ENCODE measurements at places on chromosomes 11 and 22. TPM values are rescaled to one million over a fixed set of nuclear protein-coding genes. Genes with fewer than 3 reads are reported as not detected.

- ATAC-seq = peak; percentile 7
These were observed 2.2 kb upstream of the CD151 start for GRCh38 chr11:830295-831117.

DNA sequence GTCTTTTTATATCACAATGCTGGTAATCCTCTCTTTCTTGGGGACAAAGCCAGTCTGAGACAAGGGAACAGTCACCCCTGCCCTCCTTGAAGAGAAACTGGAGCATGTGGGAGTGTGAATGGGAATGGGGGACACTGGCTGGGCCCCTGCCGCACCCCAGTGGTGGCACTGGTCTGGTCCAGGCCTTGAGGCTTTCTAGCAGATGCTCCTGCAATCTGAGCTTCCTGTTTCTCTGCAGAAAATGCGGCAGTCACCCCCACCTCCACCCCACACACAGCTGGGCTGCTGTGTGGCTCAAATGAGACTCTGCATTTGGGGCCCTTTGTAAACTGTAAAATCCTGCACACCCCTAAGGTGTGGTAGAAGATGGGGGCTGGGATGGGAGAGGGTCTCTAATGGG lies 6.6 kb upstream of the MARK2 start:
- no peak for ATAC-seq

DNA sequence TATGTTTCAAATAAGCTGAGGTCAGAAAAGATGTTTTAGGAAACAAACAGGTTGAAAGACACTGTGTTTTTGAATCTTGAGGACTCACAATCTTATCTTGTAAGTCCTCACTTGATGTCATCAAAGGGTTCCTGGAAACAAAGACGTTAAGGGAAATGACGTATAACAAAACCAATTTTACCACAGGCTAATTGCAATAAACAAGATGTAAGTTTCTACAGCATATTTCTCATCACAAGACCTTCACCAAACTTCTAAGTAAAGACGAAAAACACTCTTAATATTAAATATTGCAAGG lies 433.5 kb upstream of the FAT3 start:
- ATAC-seq = no peak

- no peak for ATAC-seq
These were observed 404.3 kb upstream of the TENM4 start for GRCh38 chr11:79845002-79845709.

DNA sequence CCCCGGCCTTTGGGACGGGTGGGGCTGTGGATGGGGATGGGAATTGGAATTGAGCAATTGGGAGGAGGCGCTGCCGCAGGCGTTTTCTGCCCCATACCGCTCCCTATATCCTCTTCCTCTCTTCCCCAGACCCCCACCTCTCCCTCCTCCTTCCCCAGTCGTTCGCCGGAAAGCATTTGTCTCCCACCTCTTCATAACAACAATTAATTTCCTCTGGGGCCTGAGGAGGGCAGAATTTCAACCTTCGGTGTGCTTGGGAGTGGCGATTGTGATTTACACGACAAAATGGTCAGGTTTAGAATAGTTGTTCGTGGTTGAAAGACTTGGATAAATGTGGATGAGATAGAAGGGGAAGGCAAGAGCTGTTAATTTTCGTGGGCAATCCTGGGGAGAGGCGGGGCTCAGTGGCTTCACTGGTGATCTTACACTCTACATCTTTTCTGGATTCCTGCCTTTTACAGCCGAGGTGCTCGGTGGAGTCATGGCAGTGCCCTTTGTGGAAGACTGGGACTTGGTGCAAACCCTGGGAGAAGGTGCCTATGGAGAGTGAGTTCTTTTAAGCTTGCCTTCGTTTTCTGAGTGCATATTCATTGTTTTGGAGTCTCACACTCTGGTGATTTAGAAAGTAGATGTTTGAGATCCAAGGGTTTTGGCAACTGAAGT lies 1.5 kb downstream of the CHEK1 start:
- peak; percentile 15 for ATAC-seq

DNA sequence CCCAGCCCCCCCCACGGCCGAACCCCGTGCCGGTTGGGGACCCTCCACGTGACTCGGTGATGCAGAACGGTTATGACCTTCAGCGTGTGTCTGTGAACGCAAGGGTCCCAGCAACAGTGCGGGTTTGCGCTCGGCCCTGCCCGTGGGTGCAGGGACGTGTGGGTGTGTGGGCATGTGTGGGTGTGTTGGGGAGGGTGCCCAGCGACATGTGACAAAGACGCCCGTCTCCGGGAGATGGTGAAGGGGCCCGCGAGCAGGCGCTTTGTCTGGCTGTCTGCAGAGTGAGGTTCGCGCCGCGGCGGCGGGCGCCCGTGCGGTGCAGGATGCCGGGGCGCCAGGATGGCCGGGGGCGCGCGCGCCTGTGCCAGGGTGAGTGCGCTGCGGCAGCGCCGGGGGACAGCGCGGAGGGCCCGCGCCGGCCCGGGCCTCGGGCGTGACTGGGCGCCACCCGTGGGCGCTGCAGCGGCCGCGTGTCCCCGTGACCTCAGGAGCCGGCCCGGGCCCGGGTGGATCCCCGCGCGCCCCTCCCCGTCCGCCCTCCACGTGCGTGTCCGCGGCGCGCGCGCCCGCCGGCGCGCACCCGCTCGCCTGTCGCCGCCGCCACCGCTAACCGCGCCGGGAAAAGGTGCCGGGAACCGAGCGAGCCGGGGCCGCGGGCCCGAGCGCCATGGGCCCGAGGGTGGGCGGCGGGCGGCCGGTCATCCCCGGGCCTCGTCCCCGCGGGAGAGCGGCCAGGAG lies at the start of gene LRFN4:
LRFN4 (plus strand) TSS at position 569 of the 738 bp plus-strand sequence. CDS start 681 bp downstream, outside the sequence.
- ATAC-seq = peak; percentile 41

GRCh38 chr11:12556155-12556554 lies 118.1 kb upstream of the TEAD1 start:
- ATAC-seq = no peak

- ATAC-seq = no peak
These were observed 846.2 kb upstream of the API5 start for GRCh38 chr11:42465623-42466022.

- peak; percentile 19 for ATAC-seq
These were observed 603 bp downstream of the ESRRA start for GRCh38 chr11:64305691-64306562.

- ATAC-seq = no peak
These were observed 56.7 kb downstream of the PHF21B start for GRCh38 chr22:44952863-44953746.

- ATAC-seq = no peak
These were observed 1.8 kb downstream of the ZNF280B start for GRCh38 chr22:22506736-22507135.

Gene MAP6
- total RNA-seq = 0.32 TPM

DNA sequence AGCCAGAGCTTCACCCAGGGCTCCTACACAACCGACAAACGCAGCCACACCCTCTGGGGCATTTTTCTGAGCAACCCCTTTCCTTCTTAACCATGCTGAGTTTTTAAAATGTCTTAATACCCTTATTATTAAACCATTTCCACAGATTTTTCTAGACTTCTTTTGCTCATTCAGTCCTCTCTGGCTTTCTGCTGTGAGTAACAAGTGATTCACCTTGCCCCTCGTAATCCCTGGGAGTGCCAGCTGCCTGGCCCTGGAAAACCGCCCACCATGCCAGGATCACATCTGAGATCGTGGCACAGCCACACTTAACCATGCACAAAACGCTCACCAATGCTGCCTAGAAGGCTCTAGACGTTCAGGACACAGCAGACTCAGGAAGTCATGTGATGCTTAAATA lies 25.4 kb downstream of the YPEL1 start:
- peak; percentile 24 for ATAC-seq

Gene SLCO2B1
- total RNA-seq = 9.7 TPM

DNA sequence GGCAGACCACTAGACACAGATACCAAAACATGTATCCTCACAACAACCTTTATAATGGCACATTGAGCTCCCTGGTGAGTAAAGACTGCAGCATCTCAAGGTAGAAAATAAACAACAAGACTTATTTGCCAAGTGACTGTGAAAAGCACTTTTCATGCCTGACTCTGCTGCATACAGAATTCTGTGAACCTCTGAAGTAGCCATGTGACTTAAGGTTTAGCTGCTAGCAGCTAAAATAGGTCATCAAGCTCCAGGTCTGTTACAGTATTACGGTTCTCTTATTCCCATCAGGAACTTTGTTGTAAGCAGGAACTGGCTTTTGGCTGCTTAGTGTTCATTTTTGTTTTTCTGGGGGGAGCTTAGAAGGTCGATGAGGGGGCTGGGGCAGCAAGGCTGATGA lies 139.4 kb downstream of the PAX6 start:
- ATAC-seq = no peak

Gene CST6
- 9.2 TPM for total RNA-seq
